ENCODE measurements at places on chromosomes 11 and 22.

GRCh38 chr11:126212089-126212660, 593 bp downstream of the FAM118B start:
- DNase-seq, result no peak

DNA sequence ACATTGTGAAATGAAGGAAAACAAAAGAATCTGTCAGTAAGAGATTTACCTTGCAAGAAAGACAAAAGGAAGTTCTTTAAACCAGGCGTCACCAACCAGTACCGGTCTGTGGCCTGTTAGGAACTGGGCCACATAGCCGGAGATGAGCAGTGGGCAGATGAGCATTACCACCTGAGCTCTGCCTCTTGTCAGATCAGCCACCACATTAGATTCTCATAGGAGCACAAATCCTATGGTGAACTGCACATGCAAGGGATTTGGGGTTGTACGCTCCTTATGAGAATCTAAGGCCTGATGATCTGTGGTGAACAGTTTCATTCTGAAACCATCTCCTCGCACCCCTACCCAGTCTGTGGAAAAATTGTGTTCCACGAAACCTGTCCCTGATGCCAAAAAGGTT, 108.2 kb downstream of the CYP2R1 start:
- no peak for DNase-seq

DNA sequence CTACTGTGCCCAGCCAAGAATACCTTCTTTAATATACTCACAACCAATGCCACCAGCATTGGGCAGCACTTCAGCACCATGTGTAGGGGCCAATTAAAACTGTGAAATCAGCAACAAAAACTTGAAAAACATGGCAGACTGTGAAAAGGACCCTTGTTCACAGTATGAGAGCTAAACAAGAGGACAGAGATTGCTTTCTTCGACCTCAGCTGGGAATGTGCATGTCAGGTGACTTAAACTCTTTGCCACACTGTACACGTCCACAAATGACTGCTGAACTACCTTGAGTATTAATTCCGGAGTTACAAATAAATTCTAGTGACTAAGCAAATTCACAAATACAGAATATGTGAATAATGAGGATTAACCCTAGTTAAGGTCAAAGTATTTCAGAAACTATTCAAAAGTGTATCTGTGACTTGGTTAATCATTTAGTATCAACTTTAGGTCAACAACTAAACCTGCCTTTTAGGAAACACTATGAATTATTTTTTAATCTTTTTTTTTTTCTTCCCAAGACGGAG, 33.0 kb downstream of the DDX6 start:
- no peak for DNase-seq

GRCh38 chr22:38165922-38166593, 15.6 kb downstream of the PLA2G6 start:
- no peak for DNase-seq

DNA sequence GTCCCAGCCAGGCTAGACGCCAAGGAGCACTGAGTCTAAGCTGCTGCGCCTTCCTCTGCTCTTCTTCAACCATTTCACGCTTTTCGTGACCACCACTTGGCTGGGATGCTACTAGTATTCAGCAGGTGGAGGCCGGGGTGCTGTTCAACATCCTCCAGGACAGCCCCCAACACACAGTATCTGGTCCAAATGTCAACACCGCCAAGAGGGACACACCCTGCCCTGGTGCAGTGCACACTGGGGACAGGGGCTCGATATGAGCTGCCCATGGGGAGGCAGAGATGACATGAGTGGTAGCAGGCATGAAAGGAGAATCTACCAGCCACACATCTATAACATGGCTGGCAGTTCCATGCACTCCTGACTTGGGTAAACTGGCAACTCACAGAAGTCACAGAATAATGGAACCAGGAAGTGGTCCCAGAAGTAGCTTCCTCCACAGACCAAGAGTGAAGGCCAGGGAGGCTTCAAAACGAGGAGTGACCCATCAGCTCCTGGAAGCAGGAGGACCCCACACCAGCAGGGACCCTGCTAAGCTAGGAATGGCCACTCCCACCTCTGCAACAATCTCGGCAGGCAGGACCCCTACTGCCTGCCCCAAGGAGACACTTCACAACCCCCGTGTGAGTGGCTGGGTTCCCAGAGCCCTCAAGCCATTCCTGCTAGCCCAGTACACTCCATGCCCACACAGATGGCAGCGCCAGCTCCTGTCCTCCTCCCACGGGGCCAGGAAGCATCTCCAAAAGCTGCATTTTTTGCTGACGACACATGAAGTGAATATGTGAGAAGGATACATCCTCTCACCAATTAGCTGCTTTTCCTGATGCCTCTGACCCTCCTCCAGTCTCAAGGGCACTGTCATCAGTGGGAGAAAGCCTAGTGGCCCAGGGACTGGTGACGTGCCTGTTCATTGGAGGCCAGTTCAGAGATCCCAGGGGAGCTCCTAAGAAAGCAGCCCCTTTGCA, 78.8 kb downstream of the DGCR2 start:
- DNase-seq, result no peak

DNA sequence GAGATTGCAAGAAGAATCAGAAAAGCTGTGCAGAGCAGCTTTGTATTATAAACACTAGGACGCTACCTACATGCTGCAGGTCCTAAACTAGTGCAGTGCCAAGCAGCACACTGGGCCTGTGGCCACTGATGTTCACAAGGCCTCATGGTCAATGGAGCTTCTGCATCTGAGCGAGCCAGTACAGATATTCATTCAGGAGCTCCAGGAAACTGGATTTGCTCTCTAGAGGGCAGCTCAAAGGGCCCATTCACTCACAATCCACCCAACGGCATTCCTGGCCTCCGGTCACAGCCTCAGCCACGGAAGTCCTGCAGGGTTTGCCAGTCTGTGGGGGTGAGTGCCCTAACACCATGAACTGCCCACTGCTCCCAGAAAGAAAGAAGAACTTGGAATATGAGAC, 5.8 kb upstream of the TBC1D10A start:
- DNase-seq, result no peak

DNA sequence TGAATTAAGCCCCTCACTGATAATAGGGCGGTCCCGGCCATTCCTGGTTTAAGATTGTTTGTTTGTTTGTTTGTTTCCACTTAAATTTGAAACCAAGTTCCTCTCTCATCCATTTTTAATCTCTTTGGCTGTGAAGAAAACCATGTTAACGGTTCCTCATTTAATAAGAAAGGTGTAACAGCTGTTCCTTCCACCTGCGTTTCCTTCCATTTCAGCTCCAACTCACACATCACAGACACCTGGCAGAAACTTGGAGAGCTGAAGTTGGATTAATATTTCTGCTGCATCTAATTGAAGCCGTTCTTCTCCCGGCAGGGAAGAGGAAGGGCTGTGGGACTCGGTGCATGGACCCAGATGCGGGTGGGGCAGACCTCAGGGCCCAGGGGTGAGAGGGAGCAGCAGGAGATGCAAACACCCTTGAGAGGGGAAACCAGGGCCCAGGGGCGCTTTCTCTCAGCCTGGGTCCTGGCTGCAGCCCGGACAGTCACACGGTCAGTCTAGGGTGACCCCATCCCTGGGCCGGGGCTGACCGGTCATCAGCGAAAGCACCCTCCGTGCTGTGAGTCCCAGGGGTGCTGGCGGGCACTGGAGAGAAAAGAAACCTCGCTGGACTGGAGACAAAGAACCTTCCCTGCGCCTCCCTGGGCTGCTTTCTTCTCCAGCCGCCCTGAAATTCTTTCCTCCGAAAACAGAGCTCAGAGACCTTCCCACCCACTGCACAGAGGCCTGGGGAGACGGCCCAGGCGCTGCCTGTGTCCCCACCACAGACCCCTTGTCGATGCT, 242.0 kb downstream of the BRD1 start:
- no peak for DNase-seq

- peak; percentile 26 for DNase-seq
Observed at GRCh38 chr11:15179167-15179566, 64.4 kb downstream of the INSC start.
